ENCODE measurements at places on chromosomes 5 and 9.

DNA sequence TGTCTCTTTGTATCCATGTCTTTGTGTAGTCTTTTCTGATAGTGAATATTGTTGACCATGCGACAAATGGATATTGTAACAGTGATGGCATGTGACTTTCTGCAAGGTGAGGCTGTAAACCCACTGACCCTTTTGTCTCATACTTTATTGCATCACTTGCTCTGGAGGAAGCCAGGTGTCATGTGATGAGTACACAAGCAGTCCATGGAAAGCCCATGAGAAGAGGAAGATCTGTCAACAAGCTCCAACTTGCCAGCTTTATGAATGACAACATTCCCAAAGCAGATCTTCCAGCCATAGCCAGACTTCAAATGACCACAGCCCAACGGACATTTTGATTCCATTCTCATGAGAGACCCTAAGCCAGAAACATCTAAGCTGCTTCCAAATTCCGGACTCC, 450.1 kb upstream of the ACTBL2 start:
- DNase-seq: no peak

DNA sequence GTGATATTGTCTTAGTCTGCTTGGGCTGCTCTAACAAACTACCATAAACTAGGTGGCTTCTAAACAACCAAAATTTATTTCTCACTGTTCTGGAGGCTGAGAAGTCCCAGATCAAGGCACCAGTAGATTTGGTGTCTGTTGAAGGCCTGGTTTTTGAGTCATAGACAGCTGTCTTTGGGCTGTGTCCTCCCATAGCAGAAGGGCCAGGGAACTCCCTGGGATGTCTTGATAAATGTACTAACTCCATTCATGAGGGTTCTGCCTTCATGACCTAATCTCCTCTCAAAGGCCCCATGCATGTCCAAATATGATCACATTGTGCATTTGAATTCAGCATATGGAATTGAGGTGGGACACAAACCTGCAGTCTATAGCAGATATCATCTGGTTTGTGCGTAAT, 121.2 kb downstream of the CHSY3 start:
- DNase-seq: no peak

DNA sequence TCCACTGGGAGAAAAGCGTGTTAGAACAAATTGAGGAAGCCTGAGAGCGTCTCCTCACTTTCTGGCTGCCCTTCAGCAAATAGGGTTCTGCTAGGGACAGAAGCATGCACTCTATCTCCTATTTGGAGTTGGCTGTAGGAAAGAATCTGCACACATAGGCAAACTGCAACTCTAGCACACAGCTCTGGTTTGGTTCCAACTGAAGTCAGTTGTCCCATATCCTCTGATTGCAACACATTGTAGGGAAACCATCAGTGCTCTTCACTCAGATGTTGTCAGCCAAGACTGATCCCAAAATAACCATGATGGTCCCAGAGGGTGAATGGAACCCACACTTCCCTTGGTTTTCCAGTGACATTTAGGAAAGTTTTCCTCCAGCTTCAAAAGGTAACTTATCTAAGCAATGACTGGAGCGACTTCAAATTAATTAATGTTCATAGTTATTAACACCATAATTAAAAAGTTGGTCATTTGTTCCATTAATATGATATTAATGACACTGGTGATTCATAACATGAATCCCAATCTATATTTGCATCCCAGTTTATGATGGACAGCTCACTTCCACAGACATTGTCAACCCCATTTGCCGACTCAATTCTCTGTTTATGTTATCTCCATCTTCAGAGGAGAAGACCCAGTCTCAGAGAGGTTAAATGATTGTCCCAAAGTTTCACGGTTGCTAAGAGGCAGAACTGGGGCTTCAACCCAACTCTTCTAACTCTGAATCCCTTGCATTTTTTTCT, 136.7 kb upstream of the ZNF462 start:
- no peak for DNase-seq

DNA sequence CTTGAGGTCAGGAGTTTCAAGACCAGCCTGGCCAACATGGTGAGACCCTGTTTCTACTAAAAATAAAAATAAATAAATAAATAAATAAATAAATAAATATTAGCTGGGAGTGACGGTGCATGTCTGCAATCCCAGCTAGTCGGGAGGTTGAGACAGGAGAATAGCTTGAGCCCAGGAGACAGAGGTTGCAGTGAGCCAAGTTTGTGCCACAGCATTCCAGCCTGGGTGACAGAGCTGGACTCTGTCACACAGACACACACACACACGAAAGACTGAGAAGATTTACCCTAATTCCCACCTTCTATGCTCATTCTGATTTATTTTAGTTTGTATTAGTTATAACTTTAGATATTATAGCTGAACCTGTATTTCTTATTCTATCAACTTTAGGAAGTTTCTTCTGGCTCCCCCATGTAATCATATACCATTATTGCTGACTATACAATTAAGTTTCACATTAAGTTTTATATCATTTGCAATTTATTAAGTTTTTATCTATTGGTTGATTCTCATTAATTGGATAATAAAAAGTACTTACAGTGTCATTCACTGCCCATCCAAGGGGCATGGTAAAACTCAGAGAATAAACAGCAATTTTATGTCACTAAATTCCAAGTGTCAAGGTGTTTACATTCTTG, 20.8 kb downstream of the ABHD17B start:
- no peak for DNase-seq

- DNase-seq: no peak
Measured at GRCh38 chr9:86464242-86464641, 110.0 kb upstream of the TUT7 start.

DNA sequence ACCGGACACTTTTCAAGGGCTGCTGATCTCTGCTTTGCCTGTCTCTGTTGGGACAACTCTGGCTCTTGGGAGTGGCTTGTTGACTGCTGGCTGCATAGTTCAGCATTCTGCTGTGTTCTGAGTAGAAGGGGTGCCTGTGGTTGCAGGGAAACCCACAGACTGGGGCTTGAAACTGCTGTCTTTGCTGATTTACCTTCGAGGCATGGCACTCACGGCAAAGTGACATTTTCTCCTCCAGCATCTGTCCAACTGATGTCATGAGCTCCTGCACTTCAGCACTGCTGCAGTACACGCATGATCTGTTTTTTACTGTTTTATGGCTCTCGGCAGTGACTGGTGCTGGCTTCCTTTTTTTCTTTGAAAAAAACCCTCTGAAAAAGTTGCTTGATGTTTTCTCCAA, 69.2 kb downstream of the SPATA31D1 start:
- no peak for DNase-seq

- no peak for DNase-seq
Measured at GRCh38 chr5:310941-311434, 10.5 kb upstream of the AHRR start.

DNA sequence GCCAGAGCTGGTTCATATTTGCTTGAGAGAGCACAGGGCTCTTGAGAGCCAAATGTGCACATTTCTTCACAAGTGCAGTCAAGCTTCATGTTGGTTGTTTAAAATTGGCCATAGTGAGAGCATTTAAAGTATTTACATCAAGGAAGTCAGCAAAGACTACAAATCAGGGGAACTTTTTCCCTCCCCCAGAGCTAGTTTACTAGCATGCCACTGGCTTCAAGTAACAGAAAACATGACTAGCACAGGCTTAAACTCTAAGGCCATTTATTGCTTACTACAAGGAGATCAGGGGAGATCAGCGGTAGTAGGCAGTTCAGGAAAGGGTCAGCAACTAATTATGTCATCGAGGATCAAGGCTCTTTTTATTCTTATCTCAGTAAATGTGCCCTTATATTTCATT, 11.0 kb upstream of the CCDC171 start:
- no peak for DNase-seq

- no peak for DNase-seq
Measured at GRCh38 chr9:5721279-5722087, 92.6 kb downstream of the RIC1 start.

DNA sequence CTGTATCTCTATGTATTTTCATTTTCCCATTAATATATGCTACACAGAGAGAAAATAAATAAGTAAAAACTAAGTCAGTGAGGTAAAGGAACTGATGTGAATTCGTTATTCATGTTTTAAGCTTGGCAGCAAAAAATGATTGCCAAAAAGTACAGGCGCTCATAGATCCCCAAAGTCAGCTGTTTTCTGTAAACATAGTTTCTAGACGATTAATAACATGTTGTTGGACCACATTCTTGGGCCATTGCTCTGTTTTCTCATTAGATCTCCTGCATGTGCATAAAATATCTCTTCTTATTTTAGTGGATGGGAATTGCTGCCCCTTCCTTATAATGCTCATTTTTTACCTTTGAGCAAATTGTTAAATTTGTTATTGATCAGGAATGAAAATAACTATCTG, 215.2 kb downstream of the TLE1 start:
- DNase-seq: no peak

DNA sequence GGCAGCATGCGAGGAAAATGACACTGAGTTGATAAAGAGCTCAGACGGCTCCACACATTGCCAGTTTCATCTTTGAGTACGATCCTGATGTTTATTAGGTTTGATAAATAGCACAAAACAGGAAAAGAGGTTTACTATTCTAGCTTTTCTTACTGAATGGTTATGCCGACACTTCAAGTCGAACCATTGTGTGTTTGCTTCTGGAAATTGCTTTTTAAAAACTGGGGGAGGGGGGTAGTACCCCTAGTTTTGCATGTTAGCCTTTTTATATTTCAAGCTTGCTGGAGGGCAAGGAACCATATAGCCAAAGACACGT, 5.2 kb downstream of the PTCH1 start:
- DNase-seq: no peak

DNA sequence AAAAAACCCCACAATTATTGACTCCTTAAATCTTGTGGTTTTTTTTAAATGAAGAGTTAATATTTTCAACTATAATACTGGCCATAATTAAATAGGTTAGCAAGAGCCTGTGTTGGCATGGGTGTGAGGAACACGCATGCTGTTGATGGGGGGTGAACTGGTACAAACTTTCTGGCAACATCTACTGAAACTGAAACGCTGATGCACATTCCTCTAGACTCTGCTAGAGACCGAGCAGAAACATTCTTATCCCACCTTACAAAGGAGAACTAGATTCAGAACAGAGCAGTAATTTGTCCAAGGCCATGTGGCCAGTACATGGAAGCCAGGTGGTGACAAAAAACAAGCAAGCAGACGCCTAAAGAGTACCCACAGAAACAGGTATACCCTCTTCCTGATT, 2.4 kb downstream of the BICD2 start:
- DNase-seq: no peak

DNA sequence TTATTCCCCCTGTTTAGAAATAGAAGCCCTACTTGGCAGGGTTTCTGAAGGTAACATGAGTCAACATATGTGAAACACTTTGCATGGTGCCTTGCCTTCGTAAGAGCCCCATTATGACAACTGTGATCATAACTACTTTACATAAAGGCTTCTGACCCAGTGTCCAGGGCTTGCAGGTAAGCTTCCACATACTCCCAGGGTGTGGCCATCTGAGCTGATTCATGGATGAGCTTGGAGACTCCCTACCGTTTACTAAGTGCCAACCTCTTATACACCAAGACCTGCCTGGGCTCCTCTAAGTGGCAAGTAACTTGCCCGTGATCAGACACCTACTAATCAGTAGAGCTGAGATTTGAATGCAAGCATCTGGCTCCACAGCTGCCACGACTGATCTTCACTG, 62.8 kb upstream of the C5orf58 start:
- DNase-seq: no peak

GRCh38 chr5:154200221-154200620, 9.7 kb downstream of the GALNT10 start:
- no peak for DNase-seq

GRCh38 chr9:115213818-115214334, 95.9 kb upstream of the TNC start:
- DNase-seq: no peak

GRCh38 chr5:181114284-181114843, 16.6 kb downstream of the OR2V1 start:
- DNase-seq: no peak

GRCh38 chr9:9522406-9522805, 1090.4 kb downstream of the PTPRD start:
- no peak for DNase-seq

GRCh38 chr9:135015096-135015495, 72.4 kb upstream of the OLFM1 start:
- DNase-seq: no peak

DNA sequence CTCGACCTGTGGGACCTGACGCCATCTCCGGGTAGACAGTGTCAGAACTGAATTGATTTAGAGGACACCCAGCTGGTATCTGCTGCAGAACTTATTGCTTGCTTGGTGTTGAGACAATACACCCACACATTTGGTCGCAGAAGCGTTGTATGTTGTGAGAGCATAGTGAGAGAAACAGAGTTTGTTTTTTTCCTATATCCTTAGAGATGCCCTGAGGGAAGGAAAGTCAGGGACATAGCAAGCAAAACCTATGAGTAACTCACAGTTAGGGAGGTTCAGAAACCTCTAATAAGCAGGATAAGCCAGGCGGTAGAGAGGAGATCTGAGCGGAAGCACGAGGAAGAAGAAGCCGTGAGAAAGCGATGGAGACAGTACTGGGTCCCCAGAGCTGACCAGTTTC, 59.8 kb downstream of the PTCD2 start:
- no peak for DNase-seq

DNA sequence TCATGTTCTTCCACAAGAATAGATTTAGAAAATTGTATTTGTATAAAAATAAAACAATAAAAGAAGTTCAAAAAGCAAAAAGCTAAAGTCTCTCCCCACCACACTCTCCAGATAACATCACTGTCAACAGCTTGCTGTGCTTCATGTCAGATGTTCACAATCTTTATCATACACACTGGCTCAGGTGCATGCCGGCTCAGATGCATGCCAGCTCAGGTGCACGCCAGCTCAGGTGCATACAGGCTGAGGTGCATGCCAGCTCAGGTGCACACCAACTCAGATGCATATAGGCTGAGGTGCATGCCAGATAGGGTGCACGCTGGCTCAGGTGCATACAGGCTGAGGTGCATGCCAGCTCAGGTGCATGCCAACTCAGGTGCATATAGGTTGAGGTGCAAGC, 26.5 kb downstream of the SEMA4D start:
- DNase-seq: no peak

- no peak for DNase-seq
Measured at GRCh38 chr5:31366941-31367340, 165.0 kb downstream of the DROSHA start.

GRCh38 chr5:142152384-142152732, 43.8 kb downstream of the NDFIP1 start:
- no peak for DNase-seq

DNA sequence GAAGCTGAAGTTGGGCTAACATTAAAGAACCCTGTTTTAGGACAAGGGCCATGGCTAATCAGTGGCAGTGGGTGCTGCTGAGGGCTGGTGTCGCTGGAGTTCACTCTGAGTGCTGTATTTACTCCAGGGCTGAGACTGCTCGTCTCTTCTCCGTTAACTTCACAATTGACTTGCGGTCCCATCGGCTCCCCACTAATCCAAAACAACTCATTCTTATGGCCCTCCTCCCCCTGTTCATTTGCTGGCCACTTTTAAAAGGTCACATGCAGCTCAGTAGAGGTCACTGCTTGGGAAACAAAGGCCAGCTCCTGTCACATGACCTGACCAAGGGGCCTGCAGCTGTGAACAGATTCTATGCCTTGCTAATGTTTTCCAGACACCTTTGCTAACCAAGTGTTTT, 38.4 kb downstream of the PTCH1 start:
- DNase-seq: no peak

GRCh38 chr5:142777850-142778249, 7.7 kb downstream of the ARHGAP26 start:
- no peak for DNase-seq
